D341Med (cell line): ENCODE measurements at places on chromosomes 6 and 20.

DNA sequence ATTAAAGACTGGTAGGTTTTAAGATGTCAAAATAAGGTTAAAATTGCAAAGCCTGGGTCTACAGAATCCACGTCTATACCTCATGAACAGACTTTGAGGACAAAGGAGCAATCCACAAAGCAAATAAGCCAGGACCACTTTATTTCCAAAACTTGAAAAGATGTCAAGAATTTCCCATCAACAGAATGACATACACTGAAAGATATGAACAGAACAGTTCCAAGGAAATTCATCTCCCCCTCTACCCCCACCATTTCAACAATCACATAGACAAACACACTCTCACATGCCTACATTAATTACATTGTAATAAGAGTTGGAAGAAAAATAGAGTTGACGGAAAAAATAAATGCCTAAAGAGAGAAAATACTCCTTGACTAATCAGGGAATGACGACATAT is 45.2 kb upstream of the NHSL1 start:
- DNase-seq = no peak

DNA sequence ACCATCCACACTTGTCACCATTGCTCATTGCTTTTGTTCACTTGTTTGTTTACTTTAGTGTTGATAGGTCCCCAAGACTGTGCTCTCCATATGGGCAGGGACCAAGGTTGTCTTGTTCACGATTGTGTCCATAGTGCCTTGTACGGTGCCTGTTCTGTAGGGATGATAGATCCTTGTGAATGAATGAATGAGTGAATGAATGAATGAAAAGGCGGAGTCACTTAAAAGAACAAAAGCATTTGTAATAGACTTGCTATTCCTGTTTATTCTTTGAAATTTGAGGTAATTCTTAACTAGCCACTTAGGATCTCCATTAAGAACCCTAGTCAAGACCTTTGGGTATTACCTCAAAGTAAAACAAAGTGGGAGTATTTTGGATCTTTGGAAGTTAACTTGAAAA is 47.0 kb downstream of the UTRN start:
- no peak for DNase-seq

DNA sequence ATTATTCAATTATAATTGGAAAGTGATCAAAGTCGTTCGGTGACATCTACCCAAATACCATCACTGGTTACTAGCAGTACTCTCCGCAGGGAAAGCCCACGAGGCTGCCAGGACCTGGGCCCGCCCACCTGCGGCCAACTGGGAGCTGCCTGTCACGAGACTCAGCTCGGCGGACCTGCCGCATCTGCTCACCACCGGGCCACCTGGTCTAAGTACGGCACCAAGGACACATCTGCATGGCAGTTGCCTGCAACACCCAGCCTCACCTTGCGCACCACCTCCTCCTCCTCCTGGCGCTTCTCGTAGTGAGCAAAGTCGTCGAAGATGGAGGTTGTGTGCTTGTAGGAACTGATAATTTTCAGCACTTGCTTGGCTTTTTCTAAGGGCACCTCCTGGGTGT is 13.9 kb downstream of the YTHDF1 start:
- no peak for DNase-seq

DNA sequence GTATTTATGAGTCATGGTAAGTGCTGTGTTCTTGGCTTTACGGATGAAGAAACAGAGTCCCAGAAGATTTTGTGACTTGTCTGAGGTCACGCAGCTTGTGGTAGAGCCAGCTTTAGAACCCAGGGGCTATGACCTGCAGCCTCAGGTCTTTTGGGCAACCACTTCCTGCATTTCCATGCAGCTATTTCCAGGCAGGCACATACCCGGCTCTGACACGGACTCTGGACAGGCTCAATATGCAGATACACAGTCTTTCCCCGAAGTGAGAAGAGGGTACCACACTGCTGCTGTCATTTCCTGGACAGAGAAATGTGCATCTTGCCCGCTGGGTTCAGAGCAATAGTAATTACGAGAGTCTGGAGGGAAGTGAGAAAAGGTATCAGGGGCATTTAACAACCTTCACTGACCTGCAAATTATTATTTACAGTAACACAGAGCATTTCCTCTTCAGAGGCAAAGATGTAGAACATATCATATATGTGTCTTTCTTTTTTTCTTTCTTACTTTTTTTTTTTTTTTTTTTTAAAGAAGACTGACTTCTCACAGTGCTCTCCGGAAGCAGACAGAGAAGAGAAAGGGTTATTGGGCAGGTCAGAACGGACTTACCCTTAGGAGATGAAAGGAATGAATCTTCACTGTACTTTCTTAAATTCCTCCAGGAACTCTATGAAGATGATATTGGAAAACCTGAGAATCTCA is 185.1 kb downstream of the CLIC5 start:
- DNase-seq = no peak

DNA sequence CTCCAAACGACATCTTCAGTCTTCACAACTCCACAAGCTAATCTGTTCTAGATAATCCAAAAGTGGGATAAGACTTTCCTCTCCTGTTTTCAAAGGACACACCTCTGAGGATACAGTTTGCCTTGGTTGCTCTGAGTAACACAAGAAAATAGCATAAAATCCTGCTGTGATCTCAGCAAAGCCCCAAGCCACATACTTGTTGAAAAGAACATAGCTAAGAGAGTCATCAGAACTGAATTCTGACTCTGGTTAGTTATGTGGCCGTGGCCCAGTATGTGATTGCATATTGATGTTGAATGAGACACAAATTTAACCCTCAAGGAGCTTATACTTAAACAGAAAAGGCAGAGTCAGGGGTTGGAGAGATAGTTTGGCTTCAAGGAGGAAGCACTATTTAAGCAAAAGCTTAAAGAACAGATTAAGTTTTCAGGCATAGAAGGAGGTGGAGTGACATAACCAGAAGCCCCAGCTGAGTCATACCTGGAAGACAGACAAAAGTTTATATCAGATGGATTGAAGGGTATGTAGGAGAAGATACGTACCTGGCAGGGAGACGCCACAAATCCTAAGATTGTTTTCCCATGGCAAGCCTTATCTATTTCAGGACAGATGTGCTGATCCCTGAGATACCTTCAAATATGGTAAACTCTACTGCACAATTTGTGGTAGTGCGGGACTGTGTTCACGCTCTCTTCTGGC is 41.2 kb downstream of the OPN5 start:
- DNase-seq = no peak

DNA sequence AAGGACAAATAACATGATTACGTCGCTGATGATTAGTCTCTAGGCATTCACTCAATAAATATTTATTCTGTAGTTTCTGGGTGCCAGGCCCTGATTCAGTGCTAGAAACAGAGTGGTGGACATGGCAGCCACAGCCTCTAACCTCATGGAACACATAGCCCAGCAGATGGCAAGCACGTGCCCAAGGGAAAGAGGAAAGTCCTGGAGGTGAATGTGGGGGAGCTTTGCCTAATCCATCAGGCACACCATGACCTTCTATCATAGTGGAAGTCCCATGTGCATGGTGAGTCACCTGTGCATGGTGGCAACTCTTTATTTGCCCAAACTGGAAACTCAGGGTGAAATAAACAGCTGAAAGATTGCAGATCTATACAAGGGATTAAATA is 143.0 kb upstream of the TNFAIP3 start:
- no peak for DNase-seq

GRCh38 chr20:37331060-37331857 is 14.7 kb upstream of the SRC start:
- DNase-seq = no peak

DNA sequence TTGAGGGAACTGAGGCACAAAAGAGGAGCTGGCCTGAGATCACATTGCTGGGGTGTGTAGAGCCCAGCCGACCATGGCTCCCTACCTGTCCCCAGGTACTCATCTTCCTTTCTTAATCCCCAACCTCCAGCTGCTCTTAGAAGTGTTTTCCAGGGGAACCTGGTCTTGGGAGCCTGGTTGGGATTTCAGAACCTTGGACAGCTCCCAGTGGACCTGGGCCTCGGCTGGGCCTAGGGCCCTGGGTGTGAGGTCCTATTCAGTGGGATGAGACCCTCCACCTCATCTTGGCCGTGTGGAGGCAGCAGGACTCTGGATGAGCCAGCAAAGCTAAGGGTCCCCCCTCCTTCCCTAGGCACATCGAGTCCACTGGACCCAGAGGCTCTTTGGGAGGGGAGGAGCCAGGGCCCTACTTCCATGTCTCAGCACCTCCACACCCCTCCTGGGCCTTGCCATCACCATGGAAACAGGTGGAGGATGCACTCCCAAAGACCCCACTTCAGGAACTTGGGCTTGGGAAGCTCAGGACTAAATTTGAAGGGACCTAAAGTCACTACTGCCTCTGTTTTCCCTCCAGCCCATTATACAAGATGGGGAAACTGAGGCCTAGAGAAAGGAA is 38.5 kb downstream of the DLGAP4 start:
- DNase-seq = no peak

- DNase-seq = no peak
Observed at GRCh38 chr6:28979679-28980078, 25.4 kb downstream of the ZNF311 start.

DNA sequence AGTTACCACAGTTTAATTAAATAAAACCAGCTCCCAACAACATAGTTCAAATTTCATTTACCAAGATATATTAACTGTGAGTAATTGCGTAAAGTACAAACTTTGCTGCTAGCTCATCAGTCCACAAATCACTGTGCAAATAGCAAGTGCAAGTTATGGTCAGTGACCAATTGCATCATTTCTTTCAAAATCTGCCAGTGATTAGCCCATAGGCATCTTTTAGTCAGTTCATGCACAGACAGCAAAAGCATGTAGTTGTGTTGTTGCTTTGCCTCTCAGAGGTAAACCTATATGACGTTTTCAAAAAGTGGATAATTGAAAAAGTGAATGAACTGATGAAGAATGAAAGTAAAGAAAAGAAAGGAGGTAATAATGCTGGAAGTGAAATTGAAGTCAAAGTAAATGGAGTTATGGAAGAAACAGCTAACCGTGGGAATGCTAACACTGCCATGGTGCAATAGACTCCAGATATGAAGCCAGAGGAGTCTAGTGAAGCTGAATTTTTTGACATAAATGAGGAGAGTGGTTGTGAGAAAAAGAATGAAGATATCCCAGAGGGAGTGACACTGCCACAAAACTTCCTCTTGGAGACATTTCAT is 36.5 kb downstream of the ENPP1 start:
- DNase-seq = no peak

DNA sequence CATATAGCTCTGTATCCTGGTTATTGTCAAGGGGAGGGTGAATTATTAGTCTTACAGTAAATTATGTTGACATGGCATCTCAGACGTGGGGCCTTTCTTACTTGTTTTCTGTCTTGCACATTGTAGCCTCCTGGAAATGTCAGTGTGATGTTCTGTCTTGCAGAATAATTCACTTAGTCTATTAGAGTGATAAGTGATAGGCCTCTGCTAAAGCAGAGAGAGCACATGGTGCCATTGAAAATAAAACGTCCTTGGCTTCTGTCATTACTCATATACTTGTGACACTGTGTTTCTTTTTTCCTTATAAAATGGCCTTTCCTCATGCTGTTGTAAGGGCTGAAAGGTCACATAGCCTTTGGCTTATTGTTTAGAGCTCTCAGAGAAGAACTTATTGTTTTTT is 531.0 kb downstream of the EPM2A start:
- no peak for DNase-seq

GRCh38 chr20:17925141-17925939 is 43.3 kb downstream of the SNX5 start:
- DNase-seq = no peak

DNA sequence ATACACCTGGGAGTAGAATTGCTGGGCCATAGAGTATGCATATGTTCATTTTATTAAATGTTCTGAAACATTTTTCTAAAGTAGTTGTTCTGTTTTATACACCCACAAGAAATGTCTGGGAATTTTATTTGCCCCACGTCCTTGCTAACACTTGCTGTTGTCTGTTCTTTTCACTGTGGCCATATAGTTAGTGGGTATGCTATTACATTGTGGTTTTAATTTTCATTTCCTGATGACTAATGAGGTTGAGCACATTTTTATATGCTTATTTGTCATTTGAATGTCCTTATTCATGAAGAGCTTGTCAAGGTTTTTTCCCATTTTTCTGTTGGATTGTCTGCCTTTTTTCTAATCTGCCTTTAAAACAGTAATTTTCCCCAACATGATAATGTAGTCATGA is 41.5 kb upstream of the TGM3 start:
- DNase-seq = no peak

DNA sequence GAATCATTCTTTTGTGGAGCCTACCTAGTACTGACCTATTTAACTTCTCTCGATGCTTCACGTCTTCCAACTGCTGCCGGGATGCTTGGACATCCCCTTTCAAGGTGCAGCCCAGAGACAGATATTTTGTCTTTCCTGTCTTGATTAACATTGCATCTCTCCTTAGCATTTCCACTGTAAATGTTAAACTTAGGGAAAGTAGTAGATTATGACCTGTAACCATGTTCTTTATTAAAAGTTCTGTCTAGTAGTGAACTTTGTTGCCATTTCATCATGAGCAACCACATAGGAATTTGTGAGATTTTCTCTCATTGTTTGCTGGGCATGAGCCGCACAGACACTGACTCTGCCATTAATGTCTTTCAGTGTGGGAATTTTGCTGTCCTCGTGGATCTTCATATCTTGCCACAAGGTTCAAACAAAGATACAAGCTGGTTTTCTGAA is 117.9 kb downstream of the JAG1 start:
- no peak for DNase-seq

DNA sequence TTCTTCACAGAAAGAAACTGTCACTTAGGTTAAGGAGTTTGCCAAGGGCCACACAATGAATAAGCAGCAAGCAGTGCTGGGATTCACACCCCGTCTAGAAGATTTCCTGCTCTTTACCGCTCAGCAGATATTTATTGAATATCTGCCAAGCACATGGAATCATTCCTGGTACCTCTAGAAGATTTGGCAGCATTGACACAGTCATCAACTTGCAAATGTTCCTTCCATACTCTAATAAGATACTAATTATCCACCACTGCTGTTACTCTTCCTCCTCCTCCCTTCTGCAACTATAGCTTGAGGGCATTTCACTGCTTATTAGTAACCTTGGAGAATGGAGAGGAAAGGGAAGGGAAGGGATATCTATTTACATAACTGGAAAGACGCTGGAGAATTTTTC is 13.0 kb downstream of the MOXD1 start:
- DNase-seq = no peak

GRCh38 chr20:61682996-61683681 is 382.5 kb downstream of the TAF4 start:
- no peak for DNase-seq

GRCh38 chr6:33840048-33840926 is 36.5 kb upstream of the MLN start:
- DNase-seq = no peak

- no peak for DNase-seq
Observed at GRCh38 chr6:134921721-134922261, 28.1 kb downstream of the ALDH8A1 start.

- DNase-seq = no peak
Observed at GRCh38 chr6:26270486-26270861, 94.5 kb upstream of the BTN3A2 start.

- DNase-seq = no peak
Observed at GRCh38 chr6:136411025-136411325, 121.3 kb upstream of the BCLAF1 start.
